ENCODE measurements at places on chromosomes 13 and 19. TPM values are rescaled to one million over a fixed set of nuclear protein-coding genes. Genes with fewer than 3 reads are reported as not detected.

- H3K27me3 ChIP-seq = peaks cover 11% of the 10 kb centered on the region
- DNase-seq = no peak
- H3K36me3 ChIP-seq = no peaks in the 10 kb centered on the region
- no peak overlapping the region for H3K27ac ChIP-seq
Observed at GRCh38 chr19:44677019-44677811, 5.9 kb downstream of the CEACAM19 start.

DNA sequence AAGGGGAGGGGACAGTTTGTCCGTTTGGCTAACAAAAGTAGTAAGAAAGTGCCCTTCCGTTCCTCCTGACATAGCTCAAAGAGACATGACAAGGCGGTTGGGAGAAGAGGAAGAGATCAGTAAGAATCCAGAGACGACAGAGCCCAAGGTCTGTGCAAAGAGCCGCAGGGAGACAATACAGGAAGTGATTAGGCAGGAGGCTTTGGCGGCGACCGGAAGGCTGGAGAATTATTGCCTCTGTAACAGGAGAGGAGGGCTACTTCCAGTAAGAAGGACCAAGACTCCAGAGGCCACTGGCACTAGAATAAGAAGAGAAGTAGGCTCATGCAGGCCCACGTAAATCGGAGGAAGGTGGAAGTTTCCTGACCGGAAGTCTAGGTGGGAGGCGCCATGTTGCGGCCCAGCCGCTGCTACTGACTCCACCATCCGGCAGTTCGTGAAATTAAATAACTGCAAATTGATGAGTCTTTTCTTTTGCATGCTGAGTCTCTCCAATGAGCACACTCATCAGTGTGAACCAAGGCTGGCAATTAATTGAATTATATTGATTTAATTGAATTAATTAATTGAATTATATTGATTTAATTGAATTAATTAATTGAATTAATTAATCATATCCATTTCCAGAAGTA lies 9.9 kb downstream of the RFX2 start:
- H3K27ac ChIP-seq = peak overlapping the region; percentile 0
- peaks cover 6% of the 10 kb centered on the region for H3K36me3 ChIP-seq
- DNase-seq = no peak
- peak overlapping the region; percentile 68 for H3K4me3 ChIP-seq
- peaks cover 10% of the 10 kb centered on the region for H3K4me1 ChIP-seq

DNA sequence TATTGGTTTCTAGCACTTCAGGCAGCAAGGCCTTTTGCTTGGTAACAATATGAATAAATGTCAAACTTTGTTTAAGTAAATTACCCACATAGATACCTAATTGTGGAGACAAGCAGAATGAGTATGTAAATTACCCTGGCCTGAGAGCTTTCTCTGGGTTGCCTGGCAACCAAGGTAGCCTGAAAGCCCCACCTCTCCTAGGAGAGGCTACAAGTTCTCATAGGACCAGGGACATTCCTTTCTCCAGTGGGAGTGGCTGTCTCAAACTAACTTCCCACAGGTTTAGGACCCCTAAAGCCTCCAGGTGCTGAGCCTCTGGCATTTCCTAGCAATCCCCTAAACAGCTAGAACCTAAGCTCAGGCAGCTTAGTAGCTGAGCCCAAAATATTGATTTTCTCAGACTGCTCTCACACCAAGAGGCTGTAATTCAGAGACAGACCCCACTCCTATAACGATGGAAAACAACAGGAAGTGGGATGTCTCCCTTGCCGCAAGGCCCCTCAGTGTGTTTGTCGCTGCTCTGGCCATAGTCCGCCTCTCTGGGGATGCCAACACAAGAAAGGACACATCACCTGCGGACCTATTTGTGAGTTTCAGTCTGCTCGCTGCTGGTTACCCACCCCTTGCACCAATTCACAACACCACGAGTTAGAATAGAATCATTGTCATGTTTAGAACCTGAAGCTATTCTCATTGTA lies 207.3 kb downstream of the DLEU7 start:
- no peaks in the 10 kb centered on the region for H3K27me3 ChIP-seq
- no peak overlapping the region for H3K27ac ChIP-seq
- DNase-seq = no peak
- H3K4me1 ChIP-seq = no peaks in the 10 kb centered on the region
- no peaks in the 10 kb centered on the region for H3K36me3 ChIP-seq

DNA sequence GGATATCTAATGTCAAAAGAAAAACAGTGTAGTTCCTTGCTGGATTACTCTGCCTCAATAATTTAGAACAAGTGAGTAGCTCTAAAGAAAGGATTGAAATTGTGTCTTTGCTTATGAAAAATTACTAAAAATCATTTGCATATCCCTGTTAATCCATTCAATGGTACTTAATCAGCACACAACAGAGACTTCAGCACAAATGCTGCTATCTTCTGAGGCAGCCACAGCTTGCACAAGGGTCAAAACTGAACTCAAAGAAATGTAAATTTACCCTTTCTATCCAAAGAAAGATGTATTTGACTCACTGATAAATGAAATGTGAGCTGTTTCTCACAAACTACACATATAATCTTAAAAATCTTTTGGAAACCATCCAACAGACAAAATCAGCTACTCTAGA lies 116.2 kb downstream of the LHFPL6 start:
- H3K27me3 ChIP-seq = peaks cover 29% of the 10 kb centered on the region
- H3K27ac ChIP-seq = no peak overlapping the region
- no peaks in the 10 kb centered on the region for H3K4me1 ChIP-seq

GRCh38 chr19:31352782-31353651 lies 3.8 kb upstream of the TSHZ3 start:
- H3K27ac ChIP-seq = no peak overlapping the region
- no peak for DNase-seq
- H3K4me3 ChIP-seq = peak overlapping the region; percentile 21
- peaks cover 51% of the 10 kb centered on the region for H3K4me1 ChIP-seq
- H3K27me3 ChIP-seq = peaks cover 63% of the 10 kb centered on the region

DNA sequence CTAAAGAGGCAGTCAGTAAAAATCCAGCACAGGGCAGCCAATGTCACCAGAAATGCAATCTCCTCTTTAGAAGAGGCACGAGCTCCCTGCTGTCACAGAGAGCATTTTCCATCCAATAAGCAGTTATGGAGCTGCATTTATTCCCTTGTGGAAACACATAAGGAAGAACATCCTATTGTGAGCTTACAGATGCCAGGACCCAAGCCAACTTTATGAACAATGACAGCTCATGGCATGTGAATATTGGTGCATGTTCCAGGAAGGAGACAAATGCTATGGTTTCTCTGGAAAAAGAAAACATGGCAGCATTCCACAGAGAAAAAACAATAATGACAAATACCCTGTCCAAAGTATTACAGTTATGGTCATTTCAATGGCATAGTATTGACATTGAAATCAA lies 955.6 kb downstream of the UQCRFS1 start:
- no peaks in the 10 kb centered on the region for H3K4me1 ChIP-seq
- H3K4me3 ChIP-seq = no peak overlapping the region
- H3K27me3 ChIP-seq = no peaks in the 10 kb centered on the region
- H3K36me3 ChIP-seq = no peaks in the 10 kb centered on the region
- DNase-seq = no peak

DNA sequence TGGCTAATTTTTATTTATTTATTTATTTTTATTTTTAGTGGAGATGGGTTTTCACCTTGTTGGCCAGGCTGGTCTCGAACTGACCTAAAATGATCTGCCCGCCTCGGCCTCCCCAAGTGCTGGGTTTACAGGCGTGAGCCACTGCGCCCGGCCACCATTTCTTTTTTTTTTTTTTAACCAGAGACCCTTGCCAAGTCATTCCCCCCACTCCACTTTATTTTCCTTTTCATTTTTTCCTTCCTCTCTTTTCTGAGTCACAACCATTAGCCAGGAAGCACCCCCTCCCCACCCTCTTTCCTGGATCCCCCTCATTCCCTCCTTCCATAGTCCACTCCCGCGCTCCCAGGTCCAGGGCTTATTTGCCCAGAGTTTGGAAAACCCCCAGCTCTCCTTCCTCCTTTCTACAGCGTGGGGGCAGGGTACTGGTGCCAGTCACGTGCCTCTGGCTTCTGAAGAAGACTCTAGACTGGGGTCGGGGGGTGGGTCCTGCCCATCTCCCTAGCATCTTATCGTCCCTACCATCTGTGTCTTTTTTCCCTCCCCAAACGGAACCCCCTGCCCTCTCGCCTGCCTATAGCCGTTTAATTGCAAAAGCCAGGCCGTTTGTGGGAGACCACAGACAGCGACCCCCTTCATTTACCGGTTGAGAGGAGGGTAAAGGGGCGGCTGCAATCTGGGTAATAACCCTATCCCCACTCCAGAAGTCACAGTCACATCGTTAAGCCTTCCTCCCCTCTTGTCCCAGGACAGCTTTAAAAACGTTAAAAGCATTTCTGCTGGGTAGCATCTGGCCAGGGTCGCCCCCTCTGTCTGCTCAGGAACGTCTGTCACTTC lies 1.1 kb upstream of the CALR start:
- H3K27me3 ChIP-seq = no peaks in the 10 kb centered on the region
- peaks cover 52% of the 10 kb centered on the region for H3K4me1 ChIP-seq
- no peak for DNase-seq
- peak overlapping the region; percentile 98 for H3K27ac ChIP-seq
- peak overlapping the region; percentile 97 for H3K4me3 ChIP-seq

DNA sequence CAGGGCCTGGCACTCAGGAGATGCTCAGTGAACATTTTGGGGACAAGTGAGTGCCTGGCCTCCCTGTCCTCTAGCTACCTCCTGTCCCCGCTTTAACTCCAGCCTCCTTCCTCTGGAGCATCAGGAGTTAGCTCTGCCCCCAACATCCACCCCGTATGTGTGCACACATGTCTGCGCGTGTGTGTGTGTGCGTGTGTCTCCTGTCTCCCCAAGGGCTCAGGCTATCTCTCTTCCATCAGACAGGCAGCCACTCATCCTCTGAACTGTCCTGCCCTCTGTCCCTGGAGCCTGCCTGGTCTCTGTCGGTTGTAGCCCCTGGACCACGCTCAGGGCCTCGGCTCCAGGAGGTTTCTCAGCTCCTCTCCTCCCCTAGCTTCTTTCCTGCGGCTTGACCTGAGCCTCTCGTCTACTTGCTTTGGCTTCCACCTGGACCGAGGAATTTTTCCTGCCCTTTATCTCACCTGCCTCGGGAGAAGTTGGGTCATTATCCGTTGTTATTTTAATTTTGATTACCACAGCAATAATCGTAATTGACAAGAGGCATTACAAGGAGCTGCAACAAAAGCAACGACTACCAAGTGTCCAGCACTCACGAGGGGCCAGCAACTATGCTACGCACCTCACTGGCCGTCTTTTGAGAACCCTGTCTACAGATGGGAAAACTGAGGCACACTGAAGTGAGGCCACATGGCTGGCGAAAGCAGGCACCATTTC lies 32.0 kb upstream of the ASF1B start:
- no peak for DNase-seq
- H3K4me3 ChIP-seq = peak overlapping the region; percentile 76
- no peaks in the 10 kb centered on the region for H3K27me3 ChIP-seq
- H3K27ac ChIP-seq = peak overlapping the region; percentile 47

GRCh38 chr13:38590796-38591507 lies 95.9 kb upstream of the FREM2 start:
- no peak overlapping the region for H3K27ac ChIP-seq
- DNase-seq = no peak
- no peaks in the 10 kb centered on the region for H3K27me3 ChIP-seq
- H3K4me3 ChIP-seq = no peak overlapping the region
- no peaks in the 10 kb centered on the region for H3K4me1 ChIP-seq

DNA sequence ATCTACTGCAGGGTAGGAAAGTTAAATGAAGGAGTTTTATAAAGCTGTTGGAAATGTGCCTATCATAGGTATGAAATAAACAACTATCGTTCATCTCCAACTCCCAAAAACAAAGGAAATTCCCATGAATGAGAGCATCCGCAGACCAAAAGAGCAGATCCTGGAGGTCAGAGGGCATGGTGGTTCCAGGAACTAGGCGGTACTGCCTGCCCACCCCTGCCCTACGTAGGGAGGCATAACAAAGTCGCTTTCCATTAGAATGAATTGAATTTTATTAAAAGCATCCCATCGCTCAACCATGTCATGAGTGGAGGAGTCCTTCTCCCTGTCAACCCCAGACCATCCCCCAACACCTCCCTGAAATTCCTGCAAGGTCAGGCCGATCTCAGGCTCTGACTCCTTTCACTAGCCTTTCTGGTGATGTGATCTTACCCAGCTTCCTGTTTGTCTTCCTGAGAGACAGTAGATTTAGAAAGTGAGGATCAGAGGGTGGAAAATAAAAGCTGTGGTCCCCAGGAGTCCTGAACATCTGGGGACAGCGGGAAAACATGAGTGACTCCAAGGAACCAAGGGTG lies at the start of gene CLEC4M:
CLEC4M (plus strand) TSS at position 525 of the 575 bp plus-strand sequence; CDS start at position 549, 24 bp downstream.
- peaks cover 5% of the 10 kb centered on the region for H3K36me3 ChIP-seq
- peak within 1 kb of the TSS; percentile 46 for H3K27ac ChIP-seq
- no peak for DNase-seq

DNA sequence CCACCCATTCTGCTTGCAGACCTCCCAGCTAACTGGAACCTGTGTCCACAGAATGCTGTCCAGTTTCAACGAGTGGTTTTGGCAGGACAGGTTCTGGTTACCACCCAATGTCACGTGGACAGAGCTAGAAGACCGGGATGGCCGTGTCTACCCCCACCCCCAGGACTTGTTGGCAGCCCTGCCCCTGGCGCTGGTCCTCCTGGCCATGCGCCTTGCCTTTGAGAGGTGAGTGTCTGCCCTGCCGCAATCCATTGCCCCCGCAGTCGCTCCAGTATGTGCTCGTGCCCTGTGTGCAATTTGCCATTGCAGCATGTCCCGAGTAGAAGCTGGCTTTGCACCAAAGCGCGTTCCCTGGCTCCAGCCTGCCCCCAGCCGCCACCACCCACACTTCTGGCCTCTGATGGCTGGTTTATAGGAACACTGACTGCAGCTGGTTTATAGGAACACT lies 41.9 kb downstream of the CERS4 start:
- no peaks in the 10 kb centered on the region for H3K27me3 ChIP-seq
- H3K36me3 ChIP-seq = peaks cover 9% of the 10 kb centered on the region
- no peak for DNase-seq
- H3K4me3 ChIP-seq = no peak overlapping the region
- H3K27ac ChIP-seq = no peak overlapping the region
- peaks cover 9% of the 10 kb centered on the region for H3K4me1 ChIP-seq

DNA sequence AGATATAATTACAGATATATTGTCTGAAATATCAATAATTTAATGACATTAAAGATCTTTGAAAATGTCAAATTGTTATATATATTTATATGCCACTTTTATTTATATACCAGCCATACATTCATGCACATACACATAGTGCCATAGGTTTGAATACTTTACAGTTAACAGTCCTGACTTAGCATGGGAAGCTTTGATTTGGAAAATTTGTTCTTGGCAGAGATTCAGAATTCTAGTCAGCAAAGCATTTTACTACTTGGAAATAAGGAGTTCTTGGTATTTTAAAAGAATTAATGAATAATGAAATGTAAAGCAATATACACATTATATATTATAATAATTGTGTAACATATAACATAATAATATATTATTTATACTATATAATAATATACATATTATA lies 277.0 kb upstream of the PCDH20 start:
- no peaks in the 10 kb centered on the region for H3K36me3 ChIP-seq
- H3K27me3 ChIP-seq = no peaks in the 10 kb centered on the region
- H3K4me1 ChIP-seq = no peaks in the 10 kb centered on the region
- no peak overlapping the region for H3K27ac ChIP-seq

Gene KLK11
- not detected for total RNA-seq

Gene FFAR2
- 0.55 TPM for total RNA-seq

Gene SLC6A16
- 3.1 TPM for total RNA-seq

Gene RNF225
- total RNA-seq = not detected

Gene PPAN
- 87.8 TPM for total RNA-seq

Gene MBD3L1
- total RNA-seq = not detected

Gene MBD3L3
- total RNA-seq = not detected
